A549 treated with RU486 at 1 μM for 4 hours (cell line): ENCODE measurements at places on chromosomes 3 and 15. TPM values are rescaled to one million over a fixed set of nuclear protein-coding genes. Genes with fewer than 3 reads are reported as not detected.

Gene GPR149
- not detected in 5 replicates for total RNA-seq

Gene CCDC13
- 0.48 to 1.1 TPM (median 0.58 TPM) in 5 replicates for total RNA-seq

Gene PRTG
- 9.6 to 12.6 TPM (median 11.1 TPM) in 5 replicates for total RNA-seq

Gene GRK7
- 0.03 to 0.09 TPM in 2 of 5 replicates, not detected in the others for total RNA-seq

Gene CTSH
- 43.4 to 51.9 TPM (median 46.2 TPM) in 5 replicates for total RNA-seq

Gene GOLGA8J
- total RNA-seq = not detected in 5 replicates

Gene SEMA5B
- 0.07 to 0.47 TPM (median 0.28 TPM) in 5 replicates for total RNA-seq

Gene CIDEC
- total RNA-seq = 5.4 to 9.2 TPM (median 6.6 TPM) in 5 replicates

Gene IL17RB
- 0.77 to 1.8 TPM (median 1.0 TPM) in 5 replicates for total RNA-seq

Gene CNOT10
- 28.3 to 32.6 TPM (median 28.8 TPM) in 5 replicates for total RNA-seq

Gene FBXO40
- not detected in 5 replicates for total RNA-seq
